Stimulated activated CD4-positive, alpha-beta T cell treated with anti-CD3 and anti-CD28 coated beads, Interleukin-15, amount 100 ng/mL, for 1 hour (primary cell): ENCODE measurements at places on chromosomes 11 and 22.

GRCh38 chr11:41309716-41310115 is 149.7 kb downstream of the LRRC4C start:
- DNase-seq, result no peak

DNA sequence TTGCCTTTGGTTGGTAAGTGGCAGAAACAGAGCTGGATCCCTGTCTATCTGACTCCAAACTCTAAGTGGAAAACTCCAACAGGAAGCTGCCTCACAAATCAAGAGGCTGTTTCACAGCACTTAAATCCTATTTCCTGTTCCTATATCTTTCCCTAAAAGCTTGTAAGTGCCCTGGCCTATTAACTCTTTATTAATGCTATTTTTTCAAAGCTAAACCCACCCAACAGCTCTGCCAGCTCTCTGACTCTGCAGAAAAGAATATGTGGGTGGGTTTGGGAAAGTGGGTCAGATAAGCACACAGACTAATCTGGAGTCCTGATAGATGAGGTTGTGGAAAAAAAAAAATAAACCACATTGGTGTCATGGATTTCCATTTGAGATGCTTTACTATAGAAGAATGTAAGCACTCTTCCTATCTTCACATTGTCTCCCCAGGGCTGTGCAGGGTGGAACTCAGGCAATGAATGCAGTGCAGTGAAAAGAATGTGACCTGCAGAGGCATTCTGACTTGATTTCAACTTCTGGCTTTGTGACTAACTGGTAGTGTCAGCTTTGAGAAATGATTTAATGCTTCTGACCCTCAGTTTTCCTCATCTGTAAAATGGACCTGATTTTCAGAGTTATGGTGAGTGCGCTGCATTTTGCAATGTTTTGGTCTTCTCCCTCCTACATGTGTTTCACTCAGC is 125.6 kb downstream of the AASDHPPT start:
- no peak for DNase-seq

- no peak for DNase-seq
Measured at GRCh38 chr11:125084057-125084416, 20.9 kb downstream of the SLC37A2 start.

DNA sequence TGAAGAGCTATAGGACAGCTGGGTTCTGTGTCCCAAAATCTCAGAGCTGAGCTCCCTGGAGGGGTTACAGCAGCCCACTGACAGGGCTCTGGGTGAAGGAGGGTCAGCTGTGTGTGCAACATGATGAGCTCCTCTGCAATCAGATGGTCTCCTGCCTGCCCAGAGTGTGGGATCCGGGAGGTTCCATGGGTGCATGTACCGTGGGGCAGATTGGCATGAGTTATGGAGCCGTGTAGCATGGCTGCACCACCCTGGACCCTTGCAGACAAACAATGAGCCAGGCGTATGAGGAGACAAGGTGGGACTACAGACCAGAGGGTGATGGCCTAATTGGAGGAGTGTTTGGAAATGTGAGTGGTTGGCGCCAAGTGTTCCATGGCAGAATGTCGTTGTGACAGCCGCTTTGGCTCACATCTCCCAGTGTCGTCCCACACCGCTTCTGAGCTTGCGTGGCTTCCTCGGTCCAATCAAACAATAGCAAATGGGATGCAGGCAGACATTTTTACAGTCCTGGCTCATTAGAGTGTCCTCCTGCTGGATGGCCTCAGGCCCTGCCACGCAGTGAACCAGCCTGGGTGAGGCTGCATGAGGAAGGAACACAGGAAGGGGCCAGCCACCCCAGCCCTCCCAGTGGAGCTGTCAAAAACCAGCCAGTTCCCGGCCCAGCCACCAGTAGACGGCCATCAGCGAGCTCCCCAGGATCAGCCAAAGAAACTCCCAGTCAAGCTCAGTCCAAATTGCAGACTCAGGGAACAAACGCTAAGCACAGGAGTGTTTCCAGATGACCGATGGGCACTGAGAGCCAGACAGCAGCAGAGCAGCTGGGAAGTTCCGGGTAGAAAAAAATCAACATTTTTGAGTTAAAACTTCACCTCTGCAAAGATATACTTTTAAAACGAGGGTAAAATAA is 1066.9 kb downstream of the BRD1 start:
- DNase-seq, result no peak

DNA sequence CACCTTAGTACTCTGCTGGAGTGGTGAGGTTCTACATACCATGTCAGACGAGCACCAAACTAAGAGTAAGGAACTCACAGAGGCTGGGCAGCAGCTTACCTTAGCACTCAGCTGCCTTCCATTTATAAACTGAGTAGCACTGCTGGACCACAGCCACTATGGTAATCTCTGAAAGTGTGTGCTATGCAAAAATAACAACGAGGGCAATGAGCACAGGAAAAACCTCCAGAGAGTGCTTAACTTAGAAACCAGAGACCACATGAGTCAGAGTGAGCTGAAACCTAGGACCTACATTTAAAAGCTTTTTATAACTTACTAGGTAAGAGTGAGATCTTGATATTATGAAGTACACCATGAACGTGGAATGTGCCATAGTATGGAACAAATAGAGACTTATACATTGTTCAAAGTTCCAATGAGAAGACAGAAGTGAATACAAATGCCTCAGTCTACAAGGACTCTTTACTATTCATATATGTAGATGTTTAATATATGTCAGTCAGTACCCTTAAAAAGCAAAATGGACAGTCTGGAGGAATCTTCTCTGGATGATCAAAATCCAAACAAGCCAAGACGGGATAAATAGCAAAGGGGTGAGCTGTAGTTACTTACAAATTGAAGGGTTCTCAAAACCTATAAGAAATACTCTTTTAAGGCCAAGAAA is 17.2 kb upstream of the CD59 start:
- DNase-seq, result no peak
